T follicular helper cell (primary cell): ENCODE measurements at places on chromosomes 6 and 20.

DNA sequence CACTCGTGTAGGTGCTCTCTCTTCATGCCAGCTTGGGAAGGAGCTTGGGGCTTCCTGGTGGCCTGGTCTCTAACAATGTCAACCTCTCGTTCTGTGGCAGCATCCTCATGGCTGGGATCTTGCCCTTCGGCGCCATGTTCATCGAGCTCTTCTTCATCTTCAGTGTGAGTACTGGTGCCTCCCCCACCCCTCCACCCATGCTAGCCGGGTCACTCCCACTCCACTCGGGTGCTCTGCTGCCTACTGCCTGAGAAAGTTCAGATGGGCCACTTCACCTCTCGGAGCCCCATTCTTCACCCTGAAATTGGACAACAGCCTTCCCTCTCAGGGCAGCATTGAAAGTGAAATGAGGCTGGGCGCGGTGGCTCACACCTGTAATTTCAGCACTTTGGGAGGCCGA lies 48.8 kb downstream of the TM9SF4 start:
- DNase-seq, result no peak

- DNase-seq, result no peak
These were observed 555.5 kb downstream of the UTRN start for GRCh38 chr6:144840619-144841018.

DNA sequence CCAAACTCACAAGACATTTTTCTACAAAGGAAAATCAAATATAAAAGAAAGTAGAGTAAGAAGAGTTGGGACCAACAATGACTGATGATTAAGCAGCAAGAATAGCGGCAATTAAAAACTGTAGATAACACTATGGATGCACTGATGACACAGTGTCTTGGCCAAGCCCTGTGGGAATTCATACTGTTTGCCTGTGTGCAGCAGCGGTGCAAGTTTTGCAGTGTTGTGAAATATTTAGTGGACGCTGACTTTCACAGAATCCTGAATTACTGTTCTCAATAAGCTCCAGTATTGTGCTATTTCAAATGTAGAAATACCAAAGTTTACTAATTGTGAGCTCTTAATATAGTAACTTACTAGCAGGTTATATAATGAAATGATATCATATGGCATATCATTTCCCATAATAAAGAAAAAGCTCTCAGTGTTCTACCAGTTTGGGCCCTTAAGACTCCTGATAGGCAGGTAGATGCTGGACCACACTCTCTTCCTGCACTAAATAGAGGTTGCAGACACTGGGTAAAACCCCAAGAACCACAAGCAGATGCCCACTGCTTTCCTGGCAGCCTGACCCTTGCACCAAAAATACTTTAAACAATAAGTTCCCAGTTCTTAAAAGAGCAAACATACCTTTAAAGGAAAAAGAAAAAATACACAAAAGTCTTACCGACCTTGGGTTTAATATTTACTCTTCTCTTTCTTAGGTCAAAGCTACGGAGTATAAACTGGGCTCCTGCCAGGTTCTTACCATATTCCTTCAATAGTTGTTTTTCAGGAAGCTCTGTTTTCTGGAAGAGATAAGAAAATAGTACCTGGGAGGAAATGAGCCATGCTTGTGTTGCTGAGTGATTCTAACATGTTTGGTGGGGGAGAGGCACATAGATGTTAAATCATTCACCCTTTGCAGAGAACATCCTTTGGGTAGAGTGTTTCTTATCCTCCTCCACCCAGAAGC lies 41.6 kb downstream of the ANKEF1 start:
- DNase-seq, result no peak

DNA sequence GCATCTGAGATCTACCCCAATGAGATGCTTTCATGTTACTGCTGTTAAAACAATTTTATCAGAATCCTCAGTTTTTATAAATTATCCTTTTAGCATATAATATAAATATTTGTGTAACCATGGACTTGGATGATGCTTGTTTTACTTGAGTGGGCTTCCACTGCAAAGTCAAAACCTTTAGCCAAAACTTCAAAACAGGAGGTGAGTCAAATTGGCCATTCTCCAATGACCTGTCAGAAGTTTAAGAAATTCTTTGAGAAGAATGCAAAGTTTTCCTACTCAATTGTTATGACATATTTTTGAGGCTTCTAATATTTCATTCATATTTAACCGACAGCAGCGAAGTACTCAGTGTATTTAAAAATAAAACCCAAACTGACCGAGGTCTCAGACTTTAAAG lies 507.9 kb downstream of the EYS start:
- DNase-seq, result no peak

DNA sequence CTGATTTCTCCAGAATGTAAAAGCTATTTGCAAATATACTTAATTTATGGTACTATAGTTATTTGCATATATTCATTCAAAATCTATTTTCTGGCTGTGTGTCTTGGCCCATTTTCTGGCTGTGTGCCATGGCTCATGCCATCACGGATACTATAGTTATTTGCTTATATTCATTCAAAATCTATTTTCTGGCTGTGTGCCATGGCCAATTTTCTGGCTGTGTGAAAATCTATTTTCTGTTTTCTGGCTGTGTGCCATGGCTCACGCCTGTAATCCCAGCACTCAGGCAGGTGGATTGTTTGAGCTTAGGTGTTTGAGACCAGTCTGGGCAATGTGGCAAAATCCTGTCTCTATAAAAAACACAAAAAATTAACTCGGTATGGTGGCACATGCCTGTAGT lies 28.9 kb upstream of the RIPK1 start:
- DNase-seq, result no peak

DNA sequence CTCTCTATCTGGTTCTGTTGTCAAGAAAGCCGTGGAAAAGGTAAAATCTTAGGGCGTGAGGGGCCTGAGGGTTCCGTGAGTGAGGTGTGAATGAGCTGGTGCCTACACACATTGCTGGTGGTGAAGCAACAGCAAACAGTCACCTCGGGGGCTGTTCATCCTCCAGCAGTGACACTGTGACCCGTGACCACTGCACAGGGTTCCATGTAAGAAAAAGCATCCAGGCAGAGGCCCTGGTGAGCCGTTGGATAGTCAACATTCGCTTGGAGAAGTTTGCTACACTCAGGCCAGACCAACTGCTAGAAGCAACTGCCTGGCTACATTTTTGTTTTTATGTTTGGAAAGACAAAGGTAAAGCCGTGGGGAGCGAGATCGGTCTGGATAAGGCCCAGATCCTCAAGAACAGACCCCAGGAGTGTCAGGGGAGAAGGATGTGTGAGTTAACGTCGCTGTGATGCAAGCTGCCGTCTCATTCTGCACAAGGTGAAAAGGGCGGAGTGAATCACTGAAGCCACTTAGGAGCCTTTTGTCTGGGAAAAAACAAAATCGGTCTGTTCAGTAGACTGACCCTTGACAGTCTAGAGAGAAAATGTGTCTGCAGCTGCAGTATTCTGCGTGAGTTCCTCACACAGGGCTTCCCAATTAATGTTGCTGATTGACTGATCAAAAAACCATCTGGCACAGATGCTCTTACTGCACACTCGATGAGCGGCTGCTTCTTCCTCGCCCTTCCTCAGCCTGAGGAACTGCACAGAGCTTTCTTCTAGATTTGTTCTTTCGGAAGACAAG lies 404.0 kb downstream of the SMOC2 start:
- DNase-seq, result no peak

- no peak for DNase-seq
These were observed 512.7 kb upstream of the ZNF337 start for GRCh38 chr20:26209171-26209941.

GRCh38 chr20:34859826-34860545 lies 12.7 kb downstream of the GGT7 start:
- DNase-seq, result no peak

- DNase-seq, result no peak
These were observed 65.4 kb upstream of the MAFB start for GRCh38 chr20:40754339-40754943.

DNA sequence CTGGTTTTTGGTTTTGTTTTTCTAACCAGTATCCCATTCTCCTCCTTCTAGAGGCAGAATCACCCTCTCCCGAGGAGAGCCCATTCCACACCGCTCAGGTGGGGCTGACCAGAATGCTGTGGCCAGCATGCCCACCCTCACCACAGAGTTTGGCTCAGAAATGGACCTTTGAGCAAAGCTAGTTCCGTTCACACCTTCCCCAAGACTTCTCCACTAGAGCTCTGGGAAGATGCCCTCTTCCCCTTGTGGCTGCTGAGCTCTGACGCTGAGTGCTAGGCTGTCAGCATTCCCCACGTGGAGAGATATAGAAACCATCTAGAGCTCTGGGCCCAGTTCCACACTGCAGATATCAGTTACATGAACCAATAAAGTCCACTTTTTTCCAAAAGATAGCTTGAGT lies 7.9 kb downstream of the GPLD1 start:
- no peak for DNase-seq

GRCh38 chr6:115058414-115059211 lies 715.8 kb upstream of the HS3ST5 start:
- DNase-seq, result no peak

GRCh38 chr20:7930343-7930742 lies 9.9 kb downstream of the HAO1 start:
- no peak for DNase-seq

- no peak for DNase-seq
These were observed 32.1 kb downstream of the TGM3 start for GRCh38 chr20:2327620-2328555.

GRCh38 chr6:143564484-143565017 lies 53.0 kb upstream of the FUCA2 start:
- no peak for DNase-seq

- no peak for DNase-seq
These were observed 779.3 kb upstream of the CITED2 start for GRCh38 chr6:140153703-140154102.

GRCh38 chr6:66179361-66179760 lies 472.3 kb upstream of the EYS start:
- no peak for DNase-seq

DNA sequence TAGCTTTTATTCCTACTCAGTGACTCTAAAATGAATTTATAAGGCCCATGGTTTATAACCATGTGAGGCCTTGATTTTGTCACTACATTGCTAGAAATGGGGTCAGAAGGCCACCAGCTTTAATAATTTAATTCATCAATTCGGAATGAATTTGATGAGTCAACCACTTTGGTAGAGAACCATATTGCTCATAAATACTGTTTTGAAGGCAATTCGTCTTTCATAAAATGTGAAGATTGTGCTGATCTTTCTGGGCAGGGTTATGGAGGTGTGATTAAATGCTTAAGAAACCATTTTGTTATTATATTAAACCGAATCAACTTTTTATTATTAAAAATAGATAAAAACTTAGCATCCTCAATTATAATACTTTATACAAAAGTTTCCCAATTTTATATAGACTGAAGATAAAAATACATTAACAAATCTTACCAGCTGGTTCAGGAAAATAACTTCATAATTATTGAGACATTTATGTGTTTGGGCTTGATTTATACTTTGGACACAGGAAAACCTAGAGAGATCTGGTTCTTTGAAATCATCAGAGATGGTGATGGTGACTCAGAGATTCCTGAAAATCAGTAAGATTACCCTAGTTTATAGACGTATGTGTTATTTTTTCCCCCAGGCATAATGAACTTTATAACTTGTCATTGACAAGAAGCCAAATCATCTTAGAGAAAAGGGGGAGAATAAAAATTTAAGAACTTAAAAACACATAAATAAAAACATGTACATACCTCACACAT lies 10.6 kb downstream of the HCRTR2 start:
- DNase-seq, result no peak

GRCh38 chr6:131215219-131215618 lies 80.0 kb downstream of the AKAP7 start:
- DNase-seq, result no peak

GRCh38 chr6:162372106-162372505 lies 355.5 kb downstream of the PRKN start:
- no peak for DNase-seq

- DNase-seq, result no peak
These were observed 21.3 kb upstream of the BEND6 start for GRCh38 chr6:56933650-56934049.

GRCh38 chr6:157800420-157801237 lies 22.4 kb upstream of the SNX9 start:
- DNase-seq, result no peak

DNA sequence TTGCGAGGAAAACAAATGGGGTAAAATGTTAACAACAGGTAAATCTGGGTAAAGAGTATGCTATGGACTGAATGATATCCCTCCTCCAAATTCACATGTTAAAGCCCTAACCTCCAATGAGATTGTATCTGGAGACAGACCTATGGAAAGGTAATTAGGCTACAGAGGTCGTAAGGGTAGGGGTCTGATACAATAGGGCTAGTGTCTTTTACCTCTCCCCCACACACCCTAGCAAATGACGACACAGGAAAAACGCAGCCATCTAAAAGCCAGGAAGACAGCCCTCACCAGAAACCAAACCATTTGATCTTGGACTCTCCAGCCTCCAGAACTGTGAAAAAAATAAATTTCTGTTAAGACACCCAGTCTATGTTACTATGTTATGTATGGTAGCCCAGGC lies 20.6 kb upstream of the FBXO9 start:
- DNase-seq, result no peak

DNA sequence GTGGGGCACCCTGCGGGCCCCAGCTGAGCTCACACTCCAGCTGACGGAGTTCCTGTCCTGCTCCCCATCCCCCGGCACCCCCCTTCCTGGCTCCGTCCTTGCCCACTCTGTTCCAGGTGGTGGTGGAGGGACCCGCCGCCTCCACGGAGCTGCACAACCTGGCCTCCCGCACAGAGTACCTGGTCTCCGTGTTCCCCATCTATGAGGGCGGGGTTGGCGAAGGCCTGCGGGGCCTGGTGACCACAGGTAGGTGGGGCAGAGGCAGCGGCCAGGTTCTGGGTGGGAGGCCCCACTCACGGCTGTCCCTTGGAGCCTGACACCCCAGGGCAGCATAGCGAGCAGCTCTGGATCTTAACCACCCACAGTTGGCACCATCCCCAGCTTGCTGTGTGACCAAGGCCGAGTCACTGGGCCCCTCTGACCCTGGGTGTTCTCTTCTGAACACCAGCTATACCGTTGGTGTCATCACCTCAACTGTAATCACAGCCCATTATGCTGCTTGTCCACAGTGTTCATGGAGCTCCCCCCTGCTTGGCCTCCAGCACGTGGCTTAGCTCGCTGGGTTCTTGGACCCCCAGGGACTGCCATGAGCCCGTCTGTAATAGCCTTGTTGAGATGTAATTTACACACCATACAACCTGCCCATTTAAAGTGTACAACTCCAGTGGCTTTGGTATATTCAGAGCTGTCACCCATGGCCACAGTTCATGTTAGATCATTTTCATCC lies 17.4 kb downstream of the COL20A1 start:
- no peak for DNase-seq

- DNase-seq, result no peak
These were observed 1.6 kb upstream of the HLA-DQA1 start for GRCh38 chr6:32635526-32636123.
